ENCODE measurements at places on chromosomes 5 and 9.

DNA sequence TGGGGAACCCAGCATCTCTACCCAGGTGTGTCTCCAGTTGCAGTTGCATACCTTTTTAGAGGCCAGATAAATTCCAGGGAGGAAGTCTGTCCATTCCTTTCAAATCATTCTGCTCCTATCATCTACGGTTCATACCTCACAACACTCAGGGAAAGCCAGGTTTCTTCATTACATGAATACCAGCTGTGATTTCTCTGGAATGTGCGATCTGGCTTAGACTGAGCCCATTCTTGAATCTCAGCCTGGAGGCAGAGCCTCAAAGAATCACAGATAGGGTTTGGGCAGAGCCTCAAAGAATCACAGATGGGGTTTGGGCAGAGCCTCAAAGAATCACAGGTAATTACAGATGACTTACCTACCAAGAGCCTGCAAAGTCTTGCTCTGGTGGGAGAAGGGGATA lies 7.2 kb downstream of the P4HA2 start:
- DNase-seq: no peak

GRCh38 chr5:139246394-139246793 lies 47.1 kb upstream of the MATR3 start:
- peak; percentile 36 for DNase-seq

DNA sequence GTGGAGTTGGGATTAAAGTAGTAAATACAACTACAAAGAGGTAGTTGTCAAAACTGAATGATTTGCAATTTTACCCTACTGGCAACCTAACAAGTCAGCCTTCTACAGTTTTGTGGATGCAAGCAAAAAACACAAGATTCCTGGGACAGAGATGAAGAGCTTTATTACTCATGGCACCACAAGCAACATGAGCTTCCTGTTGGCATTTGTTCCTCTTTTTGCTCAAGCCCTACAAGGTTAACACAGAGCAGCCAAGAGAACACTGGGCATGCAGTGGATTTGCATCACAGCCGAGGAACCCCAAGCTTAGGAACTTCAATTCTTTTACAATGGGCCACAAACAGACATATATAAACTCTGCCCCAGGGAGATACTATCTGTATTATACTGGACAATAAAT lies 28.8 kb upstream of the DMAC1 start:
- no peak for DNase-seq

GRCh38 chr5:18662231-18662630 lies 1028.0 kb downstream of the TAF11L14 start:
- no peak for DNase-seq

DNA sequence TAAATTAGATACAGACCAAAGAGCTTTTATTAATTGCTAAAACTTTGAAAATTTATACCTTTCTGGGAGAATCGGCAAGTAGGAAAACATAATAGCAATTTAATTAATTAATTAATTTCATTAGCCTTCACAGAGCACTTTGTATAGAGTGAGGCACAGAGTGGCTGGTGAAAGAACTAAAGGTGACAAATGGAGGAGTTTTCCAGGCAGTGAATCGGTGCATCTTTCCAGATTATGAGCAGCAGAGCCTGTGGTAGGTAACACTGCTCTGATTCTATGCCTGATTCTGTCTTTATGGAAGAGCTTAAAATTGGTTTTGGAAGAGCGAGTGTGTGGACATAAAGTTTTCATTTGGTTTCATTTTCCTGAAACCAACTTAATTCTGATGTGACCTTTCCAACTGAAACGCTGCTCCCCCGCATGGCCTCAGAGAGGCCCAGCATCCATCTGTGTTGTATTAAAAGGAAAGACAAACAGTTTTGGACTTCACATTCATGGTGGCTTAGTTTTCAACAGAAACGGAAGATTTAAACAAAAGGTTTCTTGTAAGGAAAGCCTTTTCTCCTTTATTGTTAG lies 188.9 kb upstream of the RPS23 start:
- DNase-seq: no peak

GRCh38 chr5:129500101-129500500 lies 40.0 kb downstream of the ADAMTS19 start:
- DNase-seq: no peak

DNA sequence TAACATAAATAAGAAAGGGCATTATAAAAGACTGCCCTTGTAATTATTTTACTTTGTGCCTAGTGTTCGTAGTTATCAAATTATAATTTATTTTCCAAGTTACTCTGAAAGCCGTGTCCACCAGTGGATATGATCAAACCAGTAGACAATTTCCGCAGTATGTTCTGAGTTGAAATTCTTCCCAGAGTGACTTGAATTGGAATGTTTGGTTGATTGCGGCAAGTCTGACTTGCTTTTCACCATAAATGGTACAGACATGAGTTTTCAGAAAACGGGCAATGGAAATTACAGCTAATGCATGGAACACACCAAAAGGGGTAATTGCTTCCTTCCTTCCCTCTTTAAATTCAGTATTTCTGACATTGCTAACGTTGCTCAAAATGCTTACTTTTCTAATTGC lies 56.6 kb downstream of the CHSY3 start:
- DNase-seq: no peak

DNA sequence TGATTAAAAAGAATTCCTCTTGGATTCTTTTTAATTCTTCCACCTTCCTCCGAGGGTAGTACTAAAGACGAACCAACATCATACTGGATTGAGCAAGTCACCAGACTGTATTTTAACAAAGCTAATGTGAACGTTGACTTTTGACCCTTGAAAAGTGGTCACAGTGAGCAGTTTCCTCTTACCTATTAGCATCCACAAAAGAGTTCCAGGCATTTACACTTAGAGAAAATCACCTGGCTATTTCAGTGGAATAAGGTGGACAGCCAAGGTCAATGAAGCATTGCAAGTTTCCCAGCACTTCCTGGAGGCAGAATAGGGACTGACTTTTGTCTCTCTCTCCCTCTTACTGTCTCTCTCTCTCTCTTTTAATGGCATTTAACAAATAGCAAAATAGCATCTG lies 145.1 kb upstream of the DAB2 start:
- DNase-seq: no peak

DNA sequence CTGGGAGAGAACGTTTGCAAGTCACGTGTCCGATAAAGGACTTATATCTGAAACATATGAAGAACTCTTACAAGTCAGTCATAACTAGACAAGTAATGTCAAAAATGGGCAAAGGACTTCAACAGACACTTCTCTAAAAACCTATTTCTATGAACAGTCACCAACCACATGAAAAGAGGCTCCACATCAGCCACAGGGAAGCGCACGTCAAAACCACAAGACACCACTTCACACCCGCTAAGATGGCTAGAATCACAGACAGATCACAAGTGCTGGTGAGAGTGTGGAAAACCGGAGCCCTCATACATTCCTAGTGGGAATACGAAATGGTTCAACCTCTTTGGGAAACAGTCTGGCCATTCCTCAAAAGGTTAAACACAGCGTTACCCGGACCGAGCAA lies 11.5 kb upstream of the CARD9 start:
- DNase-seq: no peak

DNA sequence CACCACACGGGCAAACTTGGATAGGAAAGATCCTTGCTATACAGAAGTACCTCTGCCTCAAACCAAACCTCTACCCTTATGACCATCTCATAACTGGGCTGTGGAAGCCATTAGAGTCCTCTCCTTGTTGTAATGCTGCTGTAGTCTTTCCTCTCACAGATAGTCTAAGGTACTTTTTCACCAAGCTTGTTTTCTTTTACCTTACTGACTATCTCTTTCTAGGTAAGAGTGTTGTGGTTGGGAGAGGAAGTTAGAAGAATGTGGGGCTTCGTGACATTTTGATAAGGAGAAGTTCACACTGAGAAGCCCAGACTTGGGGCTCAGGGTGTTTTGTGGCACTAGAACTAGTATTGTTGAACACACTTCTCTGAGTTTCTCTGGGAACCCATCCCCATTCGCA lies 8.9 kb downstream of the CFAP95 start:
- no peak for DNase-seq

DNA sequence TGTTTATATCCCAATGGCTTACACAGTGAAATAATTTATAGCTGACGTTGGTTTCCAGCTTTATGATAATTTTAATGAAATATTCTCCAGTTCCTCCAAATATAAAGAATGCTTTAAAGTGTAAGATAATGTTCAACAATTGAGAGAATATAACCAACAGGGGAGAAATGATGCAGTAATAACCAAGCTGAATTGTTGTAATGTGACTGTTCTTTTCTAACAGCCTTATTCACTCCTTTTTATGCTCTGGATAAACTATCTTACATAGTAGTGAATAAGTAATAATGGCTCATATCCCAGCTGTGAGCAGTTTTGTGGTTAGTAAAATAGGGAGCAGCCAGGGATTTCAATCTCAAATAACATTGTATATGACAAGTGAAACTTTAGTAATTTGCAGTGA lies 2348.7 kb upstream of the ACO1 start:
- no peak for DNase-seq

GRCh38 chr9:7180247-7180646 lies 422.5 kb downstream of the KDM4C start:
- DNase-seq: no peak

DNA sequence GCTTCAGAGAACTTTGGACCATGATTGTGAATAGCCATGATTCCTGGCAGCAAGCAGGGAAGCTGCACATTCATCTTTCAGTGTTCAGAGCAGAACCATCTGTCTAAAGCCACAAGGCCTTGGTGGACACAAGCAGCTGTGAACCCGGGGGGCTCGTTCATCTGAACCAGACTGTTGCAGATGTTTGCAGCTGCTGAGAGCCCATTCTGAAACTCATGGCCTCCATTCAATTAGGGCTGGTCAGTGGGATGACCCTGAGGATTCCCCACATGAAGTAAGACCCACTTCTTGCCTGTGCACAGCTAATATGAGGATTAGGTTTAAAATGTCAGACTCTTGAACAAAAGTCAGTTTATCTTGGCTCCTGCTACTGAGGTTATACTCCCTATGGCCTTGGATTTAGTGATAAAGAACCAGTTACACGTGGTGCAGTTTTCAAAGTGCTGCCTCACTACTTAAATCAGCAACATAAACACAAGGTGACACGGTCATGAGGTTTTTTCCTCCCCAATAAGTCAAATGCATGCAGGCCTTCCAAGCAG lies 109.8 kb upstream of the IFNK start:
- no peak for DNase-seq

- peak; percentile 37 for DNase-seq
Measured at GRCh38 chr5:72818866-72819534, 2.5 kb downstream of the TNPO1 start.

GRCh38 chr9:133269537-133270362 lies 5.3 kb downstream of the ABO start:
- DNase-seq: no peak

DNA sequence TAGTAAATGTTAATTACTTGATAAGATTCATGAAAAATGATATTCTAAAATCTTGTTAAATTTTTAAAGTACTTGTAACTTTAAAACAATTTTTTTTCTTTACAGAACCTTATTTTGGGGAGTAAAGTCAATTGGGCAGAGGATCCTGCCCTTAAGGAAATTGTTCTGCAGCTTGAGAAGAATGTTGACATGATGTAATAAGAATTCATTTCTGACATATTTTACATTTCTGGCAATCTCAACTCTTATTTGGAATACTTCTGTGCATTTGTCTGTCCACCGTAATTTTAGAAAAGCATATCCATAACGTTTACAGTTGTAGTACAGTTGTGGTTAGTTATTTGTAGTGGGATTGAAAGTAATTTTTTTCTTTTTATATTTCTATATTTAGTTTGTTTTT lies 20.2 kb downstream of the CENPH start:
- no peak for DNase-seq

DNA sequence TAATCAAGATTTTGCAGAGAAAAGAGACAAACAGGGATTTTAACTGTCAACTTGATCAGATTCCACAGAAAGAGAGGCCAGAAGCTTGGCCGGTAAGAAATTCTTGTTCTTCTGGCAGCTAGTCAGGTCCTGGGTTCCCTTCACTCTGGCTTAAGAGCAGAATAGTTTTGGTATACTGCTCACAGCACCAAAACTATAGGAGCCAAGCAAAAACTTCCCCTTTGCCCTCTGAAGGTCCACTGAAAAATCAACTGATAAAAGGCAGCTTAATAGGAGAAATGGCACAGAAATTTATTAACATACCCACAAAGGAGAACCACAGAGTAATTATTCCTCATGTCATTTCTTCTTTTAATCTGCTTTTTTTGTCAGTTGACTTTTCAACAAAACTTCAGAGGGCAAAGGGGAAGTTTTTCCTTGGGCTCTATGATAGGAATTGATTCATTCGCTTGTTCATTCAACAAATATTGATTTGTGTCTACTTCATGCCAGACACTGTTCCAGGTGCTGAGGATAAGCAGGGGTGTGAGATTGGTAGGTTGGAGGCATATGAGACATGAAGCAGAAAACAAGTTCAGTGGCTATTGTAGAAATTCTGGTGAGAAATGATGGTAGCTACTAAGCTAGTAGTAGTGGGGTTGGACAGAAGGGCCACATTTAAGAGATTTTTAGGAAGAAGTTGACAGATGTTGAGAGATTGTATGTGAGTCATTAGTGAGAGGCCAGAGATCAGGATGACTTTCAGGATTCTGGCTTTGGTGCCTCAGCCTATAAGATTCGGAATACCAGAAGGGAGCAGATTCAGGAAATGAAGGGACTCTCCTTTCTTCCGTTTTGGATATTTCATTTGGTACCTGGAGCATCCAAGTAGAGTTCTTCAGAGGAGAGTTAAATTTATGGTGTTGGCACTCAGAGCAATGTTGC lies 20.6 kb upstream of the NNT start:
- DNase-seq: no peak

GRCh38 chr9:127562841-127563401 lies 49.2 kb upstream of the STXBP1 start:
- DNase-seq: no peak

GRCh38 chr9:116639251-116639741 lies 47.8 kb upstream of the TRIM32 start:
- no peak for DNase-seq

DNA sequence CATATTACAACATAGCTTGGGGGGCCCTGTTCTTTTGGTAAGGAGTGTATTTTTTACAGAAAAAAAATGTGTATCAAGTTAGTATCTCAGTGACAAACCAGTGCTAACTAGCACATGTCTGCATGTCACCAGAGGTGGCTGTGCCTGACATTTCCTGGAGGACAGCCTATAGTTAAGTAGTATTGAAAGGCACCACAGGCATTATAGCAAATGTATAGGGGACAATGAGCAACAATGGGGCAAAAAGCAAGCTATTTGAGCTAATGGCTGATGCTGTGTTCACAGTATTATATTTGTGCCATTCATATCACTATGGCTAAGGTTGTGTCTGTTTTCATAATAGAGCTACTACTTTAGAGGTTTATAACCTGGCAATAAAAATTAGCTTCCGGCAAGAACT lies 1644.0 kb downstream of the MAT2B start:
- no peak for DNase-seq

DNA sequence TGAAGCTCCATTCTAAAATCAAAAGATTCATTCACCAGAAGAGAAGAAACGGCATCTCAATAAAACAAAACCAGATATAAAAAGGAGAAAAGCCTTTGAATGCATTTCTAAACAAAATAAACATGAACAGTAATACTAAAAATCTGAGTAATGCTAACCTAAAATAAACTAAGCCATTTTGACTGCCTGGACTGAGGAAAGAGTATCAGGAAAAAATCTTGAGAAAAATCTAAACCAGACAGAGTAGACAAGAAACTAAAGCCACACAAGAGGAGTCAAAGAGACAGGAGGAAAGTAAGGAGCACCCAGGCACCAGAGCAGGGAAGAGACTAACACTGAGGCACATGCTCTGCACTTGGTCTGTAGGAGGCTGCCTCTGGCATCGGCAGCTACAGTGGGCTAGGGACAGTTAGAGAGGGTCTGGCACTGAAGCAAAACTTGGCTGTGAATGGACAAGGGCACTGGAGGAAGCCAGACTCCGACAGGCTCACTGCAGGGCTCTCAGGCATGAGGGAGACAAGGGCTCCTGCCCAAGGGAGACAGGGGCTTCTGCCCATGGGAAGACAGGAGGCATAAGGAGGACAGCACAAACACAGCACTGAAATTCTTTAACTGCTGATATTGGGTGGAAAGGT lies 50.2 kb downstream of the DROSHA start:
- DNase-seq: no peak

All from stimulated activated CD4-positive, alpha-beta T cell treated with anti-CD3 and anti-CD28 coated beads, Interleukin-2, amount 100 ng/mL, for 48 hours (primary cell).